Esophagus mucosa (tissue), 1 donor: ENCODE measurements at places on chromosomes 16 and 17. TPM values are rescaled to one million over a fixed set of nuclear protein-coding genes. Genes with fewer than 3 reads are reported as not detected.

DNA sequence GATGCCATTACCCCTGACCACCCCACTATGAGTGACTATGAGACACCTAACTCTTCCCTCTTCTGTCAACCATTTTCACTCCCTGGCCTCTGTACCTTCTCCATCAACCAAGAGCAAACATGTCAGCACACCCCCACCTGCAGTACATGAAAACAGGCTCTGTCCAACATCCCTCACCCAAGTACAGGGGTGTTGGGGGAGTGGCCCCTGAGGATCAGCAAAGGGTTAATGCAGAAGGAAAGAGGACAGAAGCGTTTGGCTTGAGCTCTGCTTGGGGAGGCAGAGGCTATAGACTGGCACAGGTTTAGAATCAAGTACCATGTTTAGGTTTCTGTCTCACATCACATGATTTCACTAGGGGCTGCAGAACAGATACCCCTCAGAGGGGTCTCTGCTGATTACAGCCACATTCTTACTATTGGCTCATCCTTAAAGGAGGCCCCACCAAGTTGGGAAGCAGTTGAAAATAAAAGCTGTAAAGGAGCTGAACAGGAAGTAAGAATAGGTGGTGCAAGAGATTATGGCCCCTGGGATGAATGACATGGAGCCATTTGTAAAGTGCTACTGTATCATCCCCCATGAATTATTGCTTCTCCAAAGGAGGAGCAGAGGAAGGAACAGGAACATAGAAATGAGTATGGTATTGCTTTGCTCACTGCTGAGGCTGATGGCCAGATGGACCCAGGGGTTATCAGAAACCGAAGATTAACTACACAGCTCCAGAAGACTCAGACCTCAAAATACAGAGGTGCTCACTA is 2.4 kb upstream of the PSMC3IP start:
- ATAC-seq = no peak

HOXB9 gene
- total RNA-seq = not detected

GRCh38 chr17:58960068-58960467 is 146.6 kb downstream of the TRIM37 start:
- ATAC-seq = peak; percentile 85

DNA sequence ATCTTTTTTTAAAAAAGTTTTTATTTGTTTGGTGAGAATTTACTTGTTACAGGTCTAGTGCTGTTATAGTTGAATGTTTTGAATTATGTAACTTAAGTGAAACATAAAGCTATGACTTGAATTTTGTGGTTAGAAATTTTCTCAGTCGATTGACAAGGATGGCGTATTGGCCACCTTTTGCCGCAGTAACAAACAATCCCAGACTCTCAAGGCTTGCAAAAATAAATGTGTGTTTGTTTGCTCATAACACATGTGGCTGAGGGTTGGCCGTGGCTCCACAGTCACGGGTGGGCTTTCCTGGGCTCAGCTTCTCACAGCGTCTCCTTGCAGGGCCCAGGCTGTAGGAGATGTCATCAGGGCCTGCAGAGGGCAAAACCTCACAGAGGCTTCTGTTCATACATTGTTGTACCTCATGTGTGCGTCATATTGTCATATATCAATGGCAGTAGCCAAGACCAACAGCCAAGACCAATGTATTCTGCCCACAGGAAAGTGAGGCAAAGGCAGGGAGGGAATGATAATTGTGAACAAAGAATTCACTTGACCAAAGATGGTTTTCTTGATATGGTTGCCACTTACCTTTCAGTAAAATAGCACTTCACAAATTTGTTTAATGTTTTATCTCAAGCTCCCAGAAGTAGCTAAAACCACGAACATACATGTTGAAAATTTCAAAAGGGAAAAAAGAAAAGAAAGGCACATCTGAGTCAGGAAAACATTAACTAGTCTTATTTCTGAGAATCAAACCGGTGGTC is 93.5 kb downstream of the WWOX start:
- ATAC-seq = no peak
